Right cardiac atrium (tissue), 5 donors: ENCODE measurements at places on chromosomes 12 and 14. TPM values are rescaled to one million over a fixed set of nuclear protein-coding genes. Genes with fewer than 3 reads are reported as not detected.

GRCh38 chr12:126627596-126627995 is 1562.4 kb downstream of the AACS start:
- DNase-seq, result no peak

GRCh38 chr12:44372259-44372658 is 503.9 kb downstream of the NELL2 start:
- DNase-seq, result no peak

GALNT8 gene
- total RNA-seq, result 6.5 TPM

- no peak for DNase-seq
Measured at GRCh38 chr12:128078301-128078971, 188.5 kb upstream of the TMEM132C start.

GRCh38 chr14:95345032-95345431 is 25.3 kb upstream of the CLMN start:
- DNase-seq, result no peak

TRIM9 gene
- total RNA-seq, result 0.29 TPM

FGF6 gene
- not detected for total RNA-seq

NKX2-1 gene
- 0.25 TPM for total RNA-seq

GRCh38 chr14:77574446-77575115 is 41.9 kb downstream of the SPTLC2 start:
- no peak for DNase-seq

DNA sequence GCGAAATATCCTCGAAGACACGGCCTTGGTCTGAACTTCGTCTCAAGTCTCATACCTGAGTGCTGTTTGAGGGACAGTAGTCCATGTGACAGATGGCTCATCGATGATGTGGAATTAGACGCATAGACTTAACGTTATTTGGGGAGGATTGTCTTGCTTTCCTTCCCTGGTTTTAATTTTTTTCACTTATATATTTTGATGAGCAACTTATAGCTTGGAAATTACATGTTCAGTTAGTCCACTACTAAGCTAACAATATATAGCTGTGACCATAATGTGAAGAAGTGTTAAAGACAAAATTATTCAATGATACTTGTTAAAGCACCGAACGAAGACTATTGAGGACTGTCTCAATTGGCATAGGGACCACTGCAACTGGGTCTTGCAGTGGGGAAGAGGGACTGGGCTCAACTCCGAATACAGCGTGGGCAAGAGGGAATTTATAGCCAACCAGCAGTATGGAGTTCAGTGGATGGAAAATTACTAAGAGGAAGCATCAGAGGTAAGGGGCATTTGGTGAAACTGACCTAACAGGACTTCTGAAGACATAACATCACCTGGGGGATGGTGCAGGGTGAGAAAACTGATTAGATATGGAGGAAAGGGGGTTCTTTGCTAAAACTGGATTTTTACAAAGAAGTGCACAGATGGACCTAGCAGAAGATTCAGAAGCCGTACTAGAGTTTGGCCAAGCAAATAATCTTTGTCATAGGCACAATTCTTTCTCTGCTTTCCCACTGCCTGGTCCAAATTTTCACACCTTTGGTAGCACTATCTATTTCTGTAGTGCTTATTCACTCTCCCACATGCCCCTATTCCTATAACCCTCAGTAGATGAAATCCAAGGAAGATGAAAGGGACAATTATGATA is 910 bp upstream of the TM7SF3 start:
- no peak for DNase-seq

DNA sequence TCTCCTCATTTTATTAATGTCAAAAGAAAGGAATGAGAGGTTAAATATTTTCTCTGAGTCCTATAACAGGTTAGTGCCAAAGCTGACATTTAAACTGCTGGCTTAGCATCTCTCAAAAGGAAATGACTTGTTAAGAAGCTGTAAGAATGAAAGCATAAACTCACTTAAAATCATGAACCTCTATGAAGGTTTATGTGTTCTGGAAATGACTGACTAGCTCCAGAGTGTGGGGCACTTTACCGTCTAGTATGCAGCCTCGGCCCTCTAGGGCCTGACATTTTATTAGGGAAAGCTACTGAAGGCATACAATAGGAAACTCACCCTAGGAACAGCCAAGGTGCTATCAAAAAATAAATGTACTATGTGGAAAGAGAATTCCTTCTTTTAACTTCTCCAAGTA is 35.1 kb downstream of the SPX start:
- DNase-seq, result no peak

DNA sequence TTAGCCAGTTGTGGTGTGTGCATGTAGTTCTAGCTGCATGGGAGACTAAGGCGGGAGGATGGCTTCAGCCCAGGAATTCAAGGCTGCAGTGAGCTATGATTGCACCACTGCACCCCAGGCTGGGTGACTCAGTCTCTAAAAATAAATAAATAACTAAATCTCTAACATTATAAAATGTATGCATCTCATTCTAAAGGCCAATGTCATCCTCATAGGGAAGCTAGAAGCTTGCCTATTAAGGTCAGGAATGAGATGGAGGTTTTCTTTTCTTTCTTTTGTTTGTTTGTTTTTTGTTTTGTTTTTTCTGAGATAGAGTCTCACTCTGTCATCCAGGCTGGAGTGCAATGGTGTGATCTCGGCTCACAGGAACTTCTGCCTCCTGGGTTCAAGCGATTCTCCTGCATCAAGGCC is 48.8 kb upstream of the PAPLN start:
- no peak for DNase-seq

BMP4 gene
- total RNA-seq, result 10.1 TPM

DNA sequence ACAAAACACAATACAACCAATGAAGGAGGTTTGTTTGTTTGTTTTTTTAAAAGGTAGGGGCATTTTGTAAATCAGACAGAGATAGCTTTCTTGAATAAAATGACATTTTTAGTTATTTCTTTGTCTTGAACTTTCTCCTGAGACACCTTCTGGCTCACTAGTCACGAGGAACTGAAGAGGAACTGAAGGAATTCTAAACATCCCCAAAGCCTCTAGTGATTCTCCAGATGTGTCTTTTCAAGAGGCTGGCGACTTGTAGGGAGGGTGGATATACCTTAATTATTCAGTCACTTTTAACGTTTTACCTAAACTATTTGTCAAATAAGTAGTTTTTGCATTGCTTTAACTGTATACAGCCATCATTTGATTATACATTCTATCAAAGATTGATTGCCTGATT is 211.2 kb upstream of the LRIG3 start:
- DNase-seq, result no peak

DNA sequence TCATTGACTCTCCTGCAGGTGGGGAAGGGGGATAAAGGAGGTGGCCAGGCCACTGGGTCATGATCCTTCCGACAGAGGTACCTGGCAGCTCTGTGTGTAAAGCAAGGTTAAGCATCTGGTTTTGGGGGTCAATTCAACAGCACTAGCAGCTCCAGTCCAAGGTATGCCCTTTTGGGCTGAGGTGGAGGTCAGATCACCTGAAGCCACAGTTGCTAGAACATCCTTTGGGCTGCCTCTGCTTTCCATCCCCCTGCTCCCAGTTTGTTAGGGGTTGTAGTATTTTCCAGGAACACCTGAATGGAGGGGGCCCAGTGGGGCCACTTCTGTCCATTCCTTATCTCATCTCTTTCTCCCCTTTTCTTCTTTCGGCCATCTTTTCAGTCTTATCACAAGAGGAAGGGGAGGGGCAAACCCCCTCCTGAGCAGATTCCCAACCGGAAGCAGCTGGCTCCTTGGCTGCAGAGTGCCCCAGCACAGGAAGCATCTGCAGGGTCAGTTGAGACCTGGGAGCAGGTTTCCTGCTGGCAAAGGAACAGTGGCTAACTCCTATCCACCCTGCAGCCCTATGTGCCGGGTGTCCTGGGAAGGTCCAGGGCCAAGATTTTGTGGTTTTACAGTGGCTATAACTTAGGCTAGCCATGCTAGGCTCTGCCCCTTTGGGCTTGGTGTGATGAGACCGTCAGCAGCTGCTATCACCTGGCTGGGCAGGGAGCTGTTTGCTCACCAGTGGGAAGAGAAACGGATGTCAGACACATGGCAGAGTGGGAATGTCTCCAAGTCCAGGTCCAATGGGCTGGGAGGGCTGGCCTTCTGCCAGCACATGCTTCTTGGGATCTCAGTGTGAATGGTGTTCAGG is 40.2 kb downstream of the SH2B3 start:
- no peak for DNase-seq

NGB gene
- not detected for total RNA-seq

DNA sequence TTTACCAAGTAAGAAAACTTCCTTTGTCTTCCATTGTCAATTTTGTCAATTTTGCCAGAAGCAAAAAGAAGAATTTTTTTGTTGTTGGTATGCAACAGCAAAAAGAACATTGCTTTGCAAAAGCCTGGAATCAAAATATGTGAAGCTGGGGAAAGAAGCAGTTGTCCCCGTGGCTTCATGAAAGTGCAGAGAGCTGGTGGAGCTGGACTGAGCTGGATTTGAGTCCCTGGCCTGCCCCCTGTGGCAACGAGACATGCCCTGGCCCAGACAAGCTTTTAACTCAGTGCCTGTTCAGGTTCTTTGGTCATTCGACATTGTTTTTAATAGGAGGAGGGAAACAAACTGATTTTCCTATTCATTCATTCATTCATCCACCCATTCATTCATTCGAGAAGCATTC is 70.3 kb downstream of the SLC15A4 start:
- no peak for DNase-seq

- DNase-seq, result no peak
Measured at GRCh38 chr12:49811136-49811535, 17.1 kb downstream of the NCKAP5L start.

- no peak for DNase-seq
Measured at GRCh38 chr14:21995332-21995731, 321.7 kb upstream of the OR4E1 start.

TAS2R14 gene
- 0.60 TPM for total RNA-seq

GPR162 gene
- total RNA-seq, result 8.1 TPM

- DNase-seq, result peak; percentile 91
Measured at GRCh38 chr12:116434155-116435011, 124.8 kb upstream of the MAP1LC3B2 start.

- DNase-seq, result no peak
Measured at GRCh38 chr12:127340381-127340780, 926.6 kb upstream of the TMEM132C start.

DNA sequence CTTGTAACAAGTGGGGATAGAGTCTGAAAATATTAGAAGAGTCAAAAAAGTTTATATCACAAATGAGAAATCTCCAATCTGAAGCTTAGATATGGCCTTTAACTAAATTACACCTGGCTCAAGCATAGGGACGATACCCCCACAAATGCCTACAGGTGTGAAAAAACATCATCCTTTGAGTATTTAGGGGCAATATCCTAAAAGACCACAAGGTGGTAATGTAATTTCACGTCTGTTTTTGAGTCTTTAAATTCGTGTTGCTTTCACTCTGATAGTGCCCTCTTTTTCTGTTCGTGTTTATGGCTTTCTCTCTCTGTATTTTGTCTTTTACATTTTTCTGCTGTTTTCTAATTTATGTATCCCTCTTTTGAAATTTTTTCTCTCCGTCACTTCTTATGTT is 84.3 kb downstream of the ETNK1 start:
- no peak for DNase-seq

GRCh38 chr12:62917926-62918325 is 17.0 kb downstream of the PPM1H start:
- DNase-seq, result no peak

DNA sequence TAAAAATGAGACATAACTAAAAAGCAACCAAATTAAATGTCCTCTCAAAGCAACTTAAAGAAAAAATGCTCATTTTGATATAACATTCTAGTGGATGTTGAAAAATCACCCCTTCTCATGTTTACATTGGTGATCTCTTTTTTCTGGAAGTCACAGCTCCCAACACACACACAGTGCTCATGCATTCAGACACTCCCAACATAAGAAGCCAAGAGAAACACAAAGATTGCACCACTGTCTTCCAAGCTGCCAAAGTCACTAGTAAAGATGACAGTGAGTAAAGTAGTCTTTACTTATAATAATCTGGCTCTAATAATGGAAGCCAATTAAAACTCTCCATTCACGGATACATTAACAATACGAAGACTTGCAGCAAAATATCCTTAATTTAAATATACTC is 218.4 kb downstream of the NTF3 start:
- no peak for DNase-seq

HOXC9 gene
- not detected for total RNA-seq

DNA sequence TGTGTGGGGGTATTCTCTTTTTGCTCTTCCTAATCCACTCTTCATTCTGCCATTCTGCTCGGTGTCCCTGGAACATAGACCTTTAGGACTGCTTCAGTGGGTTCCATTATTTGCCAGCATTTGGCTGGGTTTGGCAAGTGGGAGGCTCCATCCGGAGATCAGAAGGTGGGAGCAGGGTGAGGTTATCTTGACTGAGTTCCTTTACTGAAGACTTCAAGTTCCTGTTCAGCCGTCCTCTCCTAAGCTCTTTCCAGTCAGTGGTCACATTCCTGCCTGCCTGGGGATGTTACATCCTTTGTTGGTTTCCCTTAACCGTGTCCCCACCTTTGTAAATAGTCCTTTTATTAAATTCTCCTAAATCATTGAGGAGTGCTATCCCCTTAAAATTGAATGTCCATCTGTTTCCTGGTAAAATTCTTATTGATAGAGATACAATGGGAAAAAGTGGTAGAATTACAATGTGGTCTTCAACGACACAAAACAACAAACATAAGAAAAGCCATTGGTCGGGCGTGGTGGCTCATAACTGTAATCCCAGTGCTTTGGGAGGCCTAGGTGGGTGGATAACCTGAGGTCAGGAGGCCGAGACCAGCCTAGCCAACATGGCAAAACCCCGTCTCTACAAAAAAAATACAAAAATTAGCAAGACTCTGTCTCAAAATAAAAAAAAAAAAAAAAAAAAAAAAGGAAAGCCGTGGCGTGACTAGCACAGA is 5.0 kb upstream of the MIA2 start:
- DNase-seq, result no peak

- DNase-seq, result no peak
Measured at GRCh38 chr12:75725521-75726111, 214.2 kb upstream of the KRR1 start.
